ENCODE measurements at places on chromosomes 16 and 17.

- DNase-seq: no peak
These were observed 14.4 kb upstream of the LGALS3BP start for GRCh38 chr17:78993981-78994671.

DNA sequence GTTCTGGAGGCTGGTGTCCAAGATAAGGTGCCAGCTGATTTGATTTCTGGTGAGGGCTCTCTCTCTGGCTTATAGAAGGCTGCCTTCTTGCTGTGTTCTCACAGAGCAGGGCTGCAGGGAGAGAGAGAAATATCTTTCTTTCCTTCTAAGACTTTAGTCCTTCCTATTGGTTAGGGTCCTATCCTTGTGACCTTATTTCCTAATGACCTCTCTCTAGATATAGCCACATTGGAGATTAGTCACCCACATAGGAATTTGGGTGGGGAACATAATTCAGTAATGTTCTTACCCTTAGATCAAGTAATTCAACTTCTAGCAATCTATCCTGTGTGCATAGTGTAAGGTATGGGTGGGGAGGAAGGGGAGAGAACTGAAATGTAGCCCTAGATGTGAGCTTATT, 18.0 kb upstream of the ABCA5 start:
- peak; percentile 31 for DNase-seq

DNA sequence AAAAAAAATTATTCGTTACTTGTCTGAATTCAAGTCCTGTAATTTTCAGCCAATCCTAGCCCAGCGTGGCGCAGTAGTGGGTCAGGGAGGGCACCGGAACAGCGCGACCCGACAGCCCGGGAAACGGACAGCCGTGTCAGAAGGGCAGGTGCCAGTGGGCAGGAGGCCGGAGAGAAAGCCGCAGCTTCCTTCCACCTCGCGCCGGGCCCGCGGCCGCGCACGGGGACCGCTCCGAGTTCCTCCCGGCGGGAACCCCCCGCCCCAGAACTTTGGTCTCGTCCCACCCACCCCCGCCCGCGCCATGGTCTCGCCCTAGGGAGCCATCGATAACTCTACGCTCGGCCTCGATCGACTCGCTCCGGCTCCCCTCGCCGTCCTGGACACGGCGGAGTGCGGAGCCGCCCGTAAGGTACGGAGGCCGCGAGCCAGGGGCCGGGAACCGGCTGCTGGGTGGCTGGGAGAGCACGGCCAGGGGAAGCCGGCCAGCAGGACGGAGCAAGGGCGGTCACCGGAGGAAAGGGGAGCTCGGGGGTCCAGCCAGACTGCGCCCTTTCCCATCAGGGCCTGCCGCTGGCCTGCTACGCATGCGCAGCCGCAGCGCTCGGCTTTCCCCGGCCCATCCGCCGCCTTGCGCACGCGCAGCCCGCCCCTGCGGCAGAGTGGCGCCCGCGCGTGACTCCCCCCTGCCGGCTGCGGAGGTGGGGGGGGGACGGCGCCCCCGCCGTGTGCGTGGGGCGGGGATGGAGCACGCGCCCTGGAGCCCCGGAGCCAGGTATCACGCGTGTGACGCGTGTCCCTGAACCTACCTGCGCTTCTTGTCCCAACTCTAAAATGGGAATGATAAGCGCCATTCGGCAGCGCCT, at the start of gene MLST8:
Gene MLST8 (plus strand): TSS at position 351 of the 863 bp plus-strand sequence. CDS start 632 bp downstream, outside the sequence.
- peak; percentile 80 for DNase-seq

DNA sequence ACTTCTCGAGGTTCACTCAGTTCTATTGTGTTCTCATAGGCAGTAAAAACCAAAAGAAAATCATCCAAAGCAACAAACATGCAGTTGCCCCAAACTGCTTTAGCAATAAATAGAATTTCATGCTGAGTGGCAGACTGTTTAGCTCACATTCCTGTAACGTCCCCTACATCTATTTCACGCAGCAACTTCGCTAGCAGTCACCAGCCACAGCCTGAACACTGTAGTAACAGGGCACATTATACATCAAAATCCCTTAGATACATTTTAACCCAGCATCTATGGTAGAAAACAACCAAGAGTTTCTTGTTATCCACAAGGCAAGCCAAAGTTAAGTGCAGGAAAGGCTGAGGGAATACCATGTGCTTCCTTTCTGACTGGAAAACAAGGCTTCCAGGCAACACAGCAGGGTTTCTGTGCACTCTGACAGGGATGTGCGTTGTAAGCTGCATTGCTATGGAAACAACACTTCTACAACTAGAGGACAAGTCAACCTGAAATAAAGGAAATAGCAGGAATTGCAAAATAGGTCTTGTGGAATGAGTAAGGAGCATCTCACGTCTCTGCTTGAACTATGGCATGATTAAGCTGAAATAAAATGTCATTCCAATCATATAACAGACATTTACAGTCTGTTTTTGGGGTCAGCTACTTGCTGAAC, 55.4 kb downstream of the CFDP1 start:
- peak; percentile 91 for DNase-seq

GRCh38 chr17:76039121-76039520, 12.0 kb upstream of the EVPL start:
- DNase-seq: no peak

DNA sequence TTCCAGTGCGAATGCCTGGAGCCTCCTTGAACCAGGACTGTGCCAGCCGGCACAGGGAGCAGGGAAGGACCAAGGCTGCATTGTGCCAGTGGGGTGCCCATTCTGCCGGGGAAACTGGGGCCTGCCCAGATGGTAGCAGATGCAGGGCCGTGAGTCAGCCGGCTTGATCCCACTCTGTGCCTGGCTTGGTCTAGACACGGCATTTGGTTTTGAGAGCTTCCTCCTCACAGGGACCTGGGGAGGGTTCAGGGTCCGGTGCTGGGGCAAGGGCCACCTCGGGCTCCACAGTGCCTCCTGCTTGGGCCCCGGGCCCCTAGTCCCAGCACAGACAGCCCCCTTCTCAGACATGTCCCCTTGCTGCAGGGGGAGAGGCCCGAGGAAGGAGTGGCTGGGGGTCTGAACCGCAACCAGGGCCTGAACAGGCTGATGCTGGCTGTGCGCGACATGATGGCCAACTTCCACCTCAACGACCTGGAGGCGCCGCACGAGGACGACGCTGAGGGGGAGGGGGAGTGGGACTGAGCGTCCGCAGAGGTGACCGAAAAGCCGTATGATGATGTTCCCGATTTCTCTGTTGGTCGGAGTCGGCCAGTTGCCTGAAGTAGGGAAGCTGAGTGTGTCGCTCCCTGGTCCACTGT, 7.8 kb upstream of the MC1R start:
- no peak for DNase-seq

GRCh38 chr17:82840431-82840831, 609 bp upstream of the ZNF750 start:
- no peak for DNase-seq

DNA sequence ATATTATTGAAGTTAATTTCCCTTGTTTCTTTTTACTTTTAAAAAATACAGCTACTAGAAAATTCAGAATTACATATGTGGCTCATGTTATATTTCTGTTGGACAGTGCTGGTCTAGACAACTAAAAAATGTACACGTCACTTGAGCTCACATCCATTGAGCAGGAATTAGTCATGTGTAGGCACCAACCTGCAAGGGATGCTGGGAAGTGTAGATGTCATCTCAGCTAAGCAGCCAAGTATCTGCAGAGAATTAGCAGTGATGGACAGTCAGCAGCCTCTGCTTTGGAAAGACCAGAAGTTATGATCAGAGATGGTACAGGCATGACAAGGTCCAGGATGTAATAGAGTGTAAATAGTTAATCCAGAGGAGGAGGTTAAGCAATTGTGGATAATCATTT, 87.1 kb upstream of the HS3ST2 start:
- DNase-seq: no peak

GRCh38 chr16:48597563-48598387, 12.2 kb downstream of the N4BP1 start:
- peak; percentile 45 for DNase-seq

GRCh38 chr17:48457080-48457836, 27.2 kb upstream of the SKAP1 start:
- DNase-seq: peak; percentile 55

DNA sequence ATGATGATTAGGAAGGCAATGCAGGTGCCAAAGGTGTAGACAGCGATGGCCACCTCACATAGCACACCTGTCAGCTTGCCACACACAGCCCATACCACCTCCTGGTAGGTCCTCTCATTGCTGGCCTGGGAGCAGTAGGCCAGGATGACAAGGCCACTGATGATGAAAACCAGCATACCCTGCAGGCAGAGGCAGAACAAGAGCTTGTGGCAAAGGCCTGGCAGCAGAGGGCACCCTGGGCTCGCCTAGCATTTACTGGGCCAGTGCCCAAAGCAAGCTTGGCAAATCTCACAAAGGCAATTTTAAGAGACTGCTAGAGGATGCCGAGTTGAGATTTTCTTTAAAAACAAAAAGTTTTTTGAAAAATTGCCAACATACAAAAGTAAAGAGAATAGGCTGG, 5.9 kb downstream of the SLC38A7 start:
- peak; percentile 15 for DNase-seq

- DNase-seq: peak; percentile 13
These were observed 245.8 kb upstream of the CDH5 start for GRCh38 chr16:66120656-66121055.

DNA sequence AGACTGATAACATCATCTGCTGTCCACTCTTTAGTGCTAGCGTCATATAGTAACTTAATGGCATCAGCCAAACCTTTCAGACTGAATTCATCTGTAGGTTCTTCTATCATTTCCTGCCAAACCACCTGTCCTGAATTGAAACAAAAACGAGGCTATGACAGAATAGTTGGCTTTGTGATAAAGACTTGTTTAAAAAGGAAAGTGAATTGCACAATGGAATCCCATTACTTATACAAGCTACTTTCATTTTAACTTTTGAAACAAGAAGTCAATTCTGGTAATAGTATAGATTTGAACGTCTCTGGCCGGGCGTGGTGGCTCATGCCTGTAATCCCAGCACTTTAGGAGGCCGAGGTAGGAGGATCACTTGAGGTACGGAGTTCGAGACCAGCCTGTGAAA, 18.2 kb downstream of the LASP1NB start:
- no peak for DNase-seq

- DNase-seq: no peak
These were observed 186.2 kb downstream of the HS3ST3B1 start for GRCh38 chr17:14487068-14487467.

GRCh38 chr17:1108765-1109605, 70.8 kb downstream of the ABR start:
- peak; percentile 64 for DNase-seq

DNA sequence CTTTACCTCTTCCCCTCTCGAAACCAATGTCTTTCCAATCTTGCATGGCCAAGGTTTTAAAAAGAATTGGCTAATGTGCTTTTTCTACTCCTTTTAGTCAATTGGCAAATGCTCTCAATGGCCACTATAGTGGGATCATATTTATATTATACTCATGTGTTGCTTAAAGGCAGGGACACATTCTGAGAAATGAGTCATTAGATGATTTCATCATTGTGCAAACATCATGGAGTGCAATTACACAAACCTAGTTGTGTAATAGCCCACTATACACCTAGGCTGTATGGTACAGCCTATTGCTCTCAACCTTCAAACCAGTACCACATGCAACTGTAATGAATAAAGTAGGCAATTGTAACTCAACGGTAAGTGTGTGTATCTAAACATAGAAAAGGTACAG, 180.9 kb downstream of the HS3ST3A1 start:
- DNase-seq: peak; percentile 74

- no peak for DNase-seq
These were observed 22.2 kb downstream of the CLEC19A start for GRCh38 chr16:19307587-19308241.

DNA sequence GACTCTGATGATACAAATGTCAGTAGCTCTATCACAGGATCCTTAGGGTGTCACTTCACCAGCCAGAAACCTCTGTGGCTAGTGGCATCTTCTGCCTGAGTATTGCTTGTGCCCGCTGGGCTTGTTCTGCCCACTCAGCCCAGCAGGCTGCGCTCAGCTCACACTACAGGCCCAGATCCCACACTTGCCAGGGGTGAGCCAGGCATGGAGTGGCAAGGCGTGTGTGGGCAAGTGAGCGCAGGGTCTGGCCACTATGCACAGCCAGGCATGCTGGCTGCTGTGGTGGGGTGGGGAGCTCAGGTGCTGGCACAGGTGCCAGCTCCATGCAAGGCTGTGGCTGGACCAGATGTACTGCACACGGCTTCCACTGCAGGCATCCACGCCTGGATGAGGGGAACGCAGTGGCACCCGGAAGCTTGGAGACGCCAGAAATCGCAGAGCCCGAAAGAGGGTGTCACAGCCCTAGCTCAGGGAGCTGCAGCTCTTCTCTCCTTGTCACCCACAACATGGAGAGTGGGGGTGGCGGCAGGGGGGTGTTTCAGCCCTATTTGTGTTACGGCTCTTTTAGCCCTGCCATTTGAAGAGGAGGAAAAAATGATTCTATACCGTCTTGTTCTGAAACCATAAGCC, 10.2 kb downstream of the CFAP97D1 start:
- DNase-seq: no peak

DNA sequence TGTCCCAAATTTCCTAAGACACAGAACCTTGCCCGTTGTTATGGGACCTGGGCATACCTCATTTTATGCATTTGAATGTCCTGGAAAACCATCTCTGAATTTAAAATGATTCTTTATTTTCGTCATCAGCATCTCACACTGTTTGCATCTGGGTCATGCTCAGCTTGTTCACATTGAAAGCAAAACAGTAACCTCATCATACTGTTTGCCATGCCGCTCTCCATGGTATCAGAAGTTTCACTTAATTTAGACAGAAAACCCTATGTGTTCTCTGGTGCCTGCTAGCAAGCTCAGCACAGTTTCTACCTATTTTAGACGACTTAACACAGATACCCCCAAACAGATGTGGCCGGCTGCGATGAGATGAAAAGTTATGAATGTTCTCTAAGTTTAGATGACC, 292.1 kb downstream of the SNX29 start:
- DNase-seq: no peak

DNA sequence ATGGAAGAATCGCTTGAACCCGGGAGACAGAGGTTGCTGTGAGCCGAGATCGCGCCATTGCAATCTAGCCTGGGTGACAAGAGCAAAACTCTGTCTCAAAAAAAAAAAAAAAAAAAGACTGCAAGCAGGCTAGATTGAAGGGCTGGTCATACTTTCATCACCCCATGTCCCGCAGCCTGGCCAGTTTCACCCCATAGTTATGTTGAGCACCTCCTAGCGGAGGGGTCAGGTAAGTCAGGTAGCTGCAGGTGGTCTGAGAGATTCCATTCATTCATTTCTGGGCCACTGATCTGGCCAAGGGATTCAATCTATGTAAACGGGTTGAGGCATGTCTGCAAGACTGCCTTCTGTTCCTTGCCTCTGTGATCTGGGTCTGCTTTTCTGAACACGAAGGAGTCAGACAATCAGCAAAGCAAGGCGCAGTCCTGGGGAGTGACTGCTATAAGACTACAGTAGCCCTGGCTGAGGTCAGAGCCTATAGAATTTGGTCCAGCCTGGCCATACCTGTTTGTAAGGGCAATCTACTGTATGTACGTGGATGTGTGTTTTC, 23.6 kb upstream of the BPTF start:
- DNase-seq: no peak

- DNase-seq: peak; percentile 71
These were observed 80.1 kb downstream of the DNAH17 start for GRCh38 chr17:78497115-78497540.

GRCh38 chr17:57604771-57605674, 140.1 kb downstream of the CCDC182 start:
- no peak for DNase-seq

GRCh38 chr17:35584061-35584460, 3.1 kb upstream of the AP2B1 start:
- no peak for DNase-seq

All from EL (cell line).